ENCODE measurements at places on chromosomes 12 and 14.

GRCh38 chr14:103074729-103075367, 9.2 kb upstream of the LBHD2 start:
- peak; percentile 34 for DNase-seq

DNA sequence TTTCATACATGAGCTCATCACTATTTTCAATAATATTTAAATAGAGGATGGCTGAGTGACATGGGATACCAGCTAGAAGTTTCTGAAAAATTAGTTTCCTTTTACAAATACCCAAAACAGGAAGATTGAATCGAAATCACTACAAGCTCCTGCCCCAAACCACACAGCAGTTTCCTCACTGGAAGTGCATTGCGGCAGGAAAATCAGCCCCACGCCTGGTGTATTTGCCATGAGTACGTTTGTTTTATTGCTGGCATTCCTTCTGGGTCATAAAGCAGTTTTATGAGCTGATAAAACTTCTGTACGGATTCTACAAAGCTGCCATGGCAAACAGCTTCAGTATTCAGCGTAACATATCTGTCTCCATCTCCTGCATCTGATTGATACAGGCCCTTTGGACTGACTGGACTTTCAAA, 23.7 kb downstream of the CDC42BPB start:
- no peak for DNase-seq

- no peak for DNase-seq
Measured at GRCh38 chr12:24252602-24253001, 303.1 kb upstream of the SOX5 start.

DNA sequence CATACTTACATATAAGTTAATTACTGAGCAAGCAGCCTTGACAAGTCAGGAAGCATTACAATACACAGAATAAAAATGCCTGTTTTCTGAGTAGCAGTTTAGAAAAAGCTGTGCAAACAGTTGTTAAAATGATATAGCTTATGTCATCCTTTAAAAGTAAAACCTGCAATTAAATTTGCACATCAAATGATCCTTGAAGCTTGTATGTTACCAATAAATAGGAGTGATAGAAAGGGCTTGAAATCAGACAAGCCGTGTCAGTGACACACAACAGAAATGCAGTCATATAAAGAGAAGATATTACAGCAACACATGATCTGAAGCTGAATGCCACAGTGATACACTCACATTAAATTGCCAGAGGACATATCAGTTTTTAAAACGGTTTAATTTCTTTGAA, 70.0 kb downstream of the EPS8 start:
- no peak for DNase-seq

- no peak for DNase-seq
Measured at GRCh38 chr14:93089521-93090269, 26.0 kb downstream of the ITPK1 start.

DNA sequence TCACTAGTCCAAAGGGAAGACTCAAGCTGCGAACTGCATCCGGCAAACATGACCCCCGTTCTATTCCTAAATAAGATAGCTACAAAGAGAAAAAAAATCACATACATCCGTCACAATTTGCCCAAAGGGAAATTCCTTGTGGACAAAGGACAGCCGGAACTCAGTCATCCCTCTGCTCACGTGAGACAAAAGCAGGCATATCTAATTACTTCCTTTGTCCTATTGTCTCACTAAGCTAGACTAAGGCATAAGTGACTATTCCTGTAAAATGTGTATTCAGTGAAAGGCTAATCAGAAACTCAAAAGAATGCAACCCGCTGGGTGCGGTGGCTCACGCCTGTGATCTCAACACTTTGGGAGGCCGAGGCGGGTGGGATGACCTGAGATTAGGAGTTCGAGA, 27.2 kb upstream of the NINJ2 start:
- no peak for DNase-seq

DNA sequence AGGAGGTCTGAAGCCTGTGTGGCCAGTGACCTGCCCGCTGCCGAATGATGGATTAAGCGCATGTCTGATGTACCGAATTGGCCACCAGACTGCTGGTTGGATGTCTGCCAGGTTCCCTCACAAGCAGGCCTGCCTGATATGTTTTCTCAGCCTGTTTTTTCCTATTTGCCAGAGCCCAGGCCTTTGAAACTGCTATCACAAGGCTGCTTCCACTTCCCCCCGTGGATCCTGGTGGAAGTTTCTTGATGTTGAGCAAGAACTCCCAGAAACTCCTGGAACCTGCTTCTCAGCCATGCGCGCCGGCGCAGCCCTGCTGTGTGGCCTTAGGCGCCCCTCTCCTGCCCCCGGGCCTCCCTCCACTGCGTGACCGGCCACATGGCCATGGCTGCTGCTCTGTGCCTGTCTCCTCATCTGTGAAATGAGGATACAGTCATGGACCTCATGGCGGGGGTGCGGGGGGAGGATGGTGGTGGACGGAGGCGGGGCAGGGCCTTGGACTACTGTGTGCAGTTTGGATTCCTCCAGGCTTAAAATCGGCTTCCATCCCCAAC, 56.6 kb downstream of the CALM1 start:
- DNase-seq = no peak
